ENCODE measurements at places on chromosomes 1 and 21.
A peak's percentile ranks its signal among the peaks of the same experiment; 100 is the strongest.

DNA sequence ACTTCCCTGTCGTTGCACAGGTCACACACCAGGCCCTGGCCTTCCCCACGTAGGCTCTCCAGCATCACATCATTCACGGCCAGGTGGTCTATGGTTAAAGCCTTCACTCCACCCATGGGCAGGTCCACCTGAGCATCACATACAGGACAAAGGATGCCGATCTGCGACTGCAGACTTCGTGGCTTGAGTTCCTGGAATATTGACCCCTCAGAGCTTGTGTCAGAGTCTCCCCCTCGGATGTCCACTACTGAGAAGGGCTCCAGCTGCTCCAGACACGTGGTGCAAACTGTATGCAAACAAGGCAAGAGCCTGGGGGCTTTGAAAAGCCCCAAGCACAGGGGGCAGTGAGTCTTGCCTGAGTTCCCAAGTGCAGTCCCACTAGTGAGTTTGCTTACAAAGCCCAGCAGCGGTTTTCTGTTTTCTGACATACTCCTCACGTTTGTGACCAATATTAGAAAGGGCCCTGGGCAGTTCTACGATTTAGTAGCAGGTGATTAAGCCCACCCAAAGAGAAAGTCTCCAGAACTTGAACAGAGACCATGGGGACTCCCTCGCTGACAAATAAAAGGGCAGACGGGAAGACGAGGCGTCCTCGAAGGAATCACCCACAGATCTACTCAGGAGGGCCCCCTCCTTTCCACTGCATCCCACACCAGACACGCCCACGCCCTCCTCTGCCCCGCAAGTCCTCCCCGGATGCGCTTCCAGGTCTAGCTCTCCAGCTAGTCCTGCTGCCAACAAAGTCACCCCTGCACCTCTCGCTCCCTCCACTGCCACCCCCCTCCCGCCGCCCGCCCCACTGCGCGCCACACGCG is 568 bp downstream of the TRIM45 start:
- no peaks in the 10 kb centered on the region for H3K27me3 ChIP-seq
- peak; percentile 17 for DNase-seq
- no peak overlapping the region for H3K27ac ChIP-seq
- H3K36me3 ChIP-seq = no peaks in the 10 kb centered on the region

DNA sequence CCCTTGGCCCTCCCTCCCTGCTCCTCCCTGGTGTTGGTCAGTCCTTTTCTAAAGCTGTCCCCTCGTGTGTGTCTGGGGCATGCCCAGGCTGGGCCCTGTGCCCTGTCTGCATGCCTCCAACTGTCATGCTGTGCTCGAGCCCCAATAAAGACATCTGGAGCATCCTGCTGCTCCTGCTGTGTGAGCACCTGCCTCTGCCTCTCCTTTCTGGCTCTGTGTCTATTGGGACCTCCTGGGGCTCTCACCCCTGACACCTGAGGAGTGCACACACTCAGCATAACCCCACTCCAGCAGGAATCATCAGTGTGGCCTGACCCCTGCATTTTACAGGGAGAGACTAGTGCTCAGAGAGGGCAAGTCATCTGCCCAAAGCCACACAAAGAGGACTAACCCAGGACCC is 23.7 kb downstream of the KCNC4 start:
- DNase-seq = no peak
- no peaks in the 10 kb centered on the region for H3K36me3 ChIP-seq
- H3K4me1 ChIP-seq = no peaks in the 10 kb centered on the region
- H3K27ac ChIP-seq = no peak overlapping the region
- no peaks in the 10 kb centered on the region for H3K27me3 ChIP-seq

- no peaks in the 10 kb centered on the region for H3K36me3 ChIP-seq
- no peak overlapping the region for H3K27ac ChIP-seq
- DNase-seq = no peak
- no peaks in the 10 kb centered on the region for H3K4me1 ChIP-seq
These were observed 11.4 kb upstream of the LAMC1 start for GRCh38 chr1:183011859-183012258.

- no peak for DNase-seq
- no peaks in the 10 kb centered on the region for H3K27me3 ChIP-seq
- no peak overlapping the region for H3K4me3 ChIP-seq
These were observed 632.4 kb upstream of the CAMK1G start for GRCh38 chr1:208951026-208951525.

- no peaks in the 10 kb centered on the region for H3K36me3 ChIP-seq
- peak; percentile 24 for DNase-seq
- no peak within 1 kb of the TSS for H3K27ac ChIP-seq
- peak within 1 kb of the TSS; percentile 35 for H3K4me3 ChIP-seq
- H3K4me1 ChIP-seq = peaks cover 18% of the 10 kb centered on the region
These were observed at the start of gene MANEAL for GRCh38 chr1:37793773-37794371. Gene MANEAL (plus strand): TSS chr1:37793847. CDS start chr1:37794183, 336 bp downstream.

DNA sequence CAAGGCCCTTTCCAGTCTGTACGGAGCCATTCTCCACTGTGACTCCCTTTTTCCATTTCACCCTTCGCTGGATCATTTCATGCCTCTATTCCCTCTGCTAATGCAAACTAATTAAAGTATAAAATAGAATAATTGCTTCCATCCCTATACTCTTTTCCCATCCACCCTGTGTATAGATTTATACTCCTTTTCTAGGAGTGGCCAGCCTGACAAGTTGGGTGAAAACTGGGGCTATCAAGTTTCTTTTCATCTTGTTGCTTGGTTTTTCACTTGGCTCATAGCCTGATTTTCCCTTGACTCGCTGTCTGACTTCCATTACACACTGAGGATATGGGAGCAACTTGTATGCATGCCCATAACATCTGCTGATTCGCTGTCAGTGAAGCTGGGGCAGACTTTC is 107.0 kb downstream of the PLXNA2 start:
- no peak for DNase-seq
- no peak overlapping the region for H3K27ac ChIP-seq
- no peaks in the 10 kb centered on the region for H3K36me3 ChIP-seq
- no peaks in the 10 kb centered on the region for H3K27me3 ChIP-seq
- H3K4me3 ChIP-seq = no peak overlapping the region

GRCh38 chr1:58773406-58773840 is 10.4 kb downstream of the JUN start:
- H3K4me1 ChIP-seq = peaks cover 9% of the 10 kb centered on the region
- no peak for DNase-seq
- no peak overlapping the region for H3K27ac ChIP-seq
- no peak overlapping the region for H3K4me3 ChIP-seq
- H3K36me3 ChIP-seq = no peaks in the 10 kb centered on the region

DNA sequence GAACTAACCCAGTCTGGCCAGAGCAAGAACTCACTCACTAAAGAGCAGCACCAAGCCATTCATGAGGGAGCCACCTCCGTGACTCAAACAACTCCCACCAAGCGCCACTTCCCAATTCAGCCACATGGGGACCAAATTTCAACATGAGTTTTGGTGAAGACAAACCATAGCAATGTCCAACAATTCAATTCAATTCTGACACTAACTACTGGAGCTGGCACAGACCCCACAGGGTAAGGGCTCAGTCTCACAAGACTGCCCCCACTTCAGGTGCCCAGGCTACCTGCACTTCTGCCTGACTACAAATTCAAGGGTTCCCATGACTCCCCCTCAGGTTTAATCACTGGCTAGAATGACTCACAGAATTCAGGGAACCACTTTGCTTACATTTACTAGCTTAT is 48.8 kb upstream of the RAP1A start:
- no peaks in the 10 kb centered on the region for H3K36me3 ChIP-seq
- no peaks in the 10 kb centered on the region for H3K4me1 ChIP-seq
- no peak overlapping the region for H3K27ac ChIP-seq
- DNase-seq = peak; percentile 41
- H3K27me3 ChIP-seq = no peaks in the 10 kb centered on the region

- H3K4me1 ChIP-seq = no peaks in the 10 kb centered on the region
- no peak for DNase-seq
- no peak overlapping the region for H3K4me3 ChIP-seq
- H3K27me3 ChIP-seq = no peaks in the 10 kb centered on the region
- H3K27ac ChIP-seq = no peak overlapping the region
These were observed 586.4 kb upstream of the TMPRSS15 start for GRCh38 chr21:18989953-18990495.

DNA sequence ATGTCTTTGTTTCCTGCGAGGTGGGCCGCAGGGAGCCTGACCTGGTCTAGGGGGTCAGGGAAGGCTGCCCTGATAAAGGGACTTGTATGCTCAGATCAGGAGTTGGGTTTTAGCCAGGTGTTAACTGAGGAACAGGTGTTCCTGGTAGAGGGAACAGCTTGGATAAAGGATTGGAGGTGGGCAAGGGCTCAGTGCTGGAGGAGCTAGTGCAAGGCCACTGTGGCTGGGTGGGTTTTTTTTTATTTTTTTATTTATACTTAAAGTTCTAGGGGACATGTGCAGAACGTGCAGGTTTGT is 31.1 kb downstream of the A3GALT2 start:
- H3K27ac ChIP-seq = no peak overlapping the region
- DNase-seq = no peak
- H3K27me3 ChIP-seq = no peaks in the 10 kb centered on the region
- peaks cover 25% of the 10 kb centered on the region for H3K36me3 ChIP-seq
- H3K4me3 ChIP-seq = no peak overlapping the region

- H3K27ac ChIP-seq = no peak overlapping the region
- H3K27me3 ChIP-seq = peaks cover 4% of the 10 kb centered on the region
- H3K4me3 ChIP-seq = no peak overlapping the region
- no peak for DNase-seq
- no peaks in the 10 kb centered on the region for H3K36me3 ChIP-seq
- H3K4me1 ChIP-seq = no peaks in the 10 kb centered on the region
These were observed 125.4 kb upstream of the USP25 start for GRCh38 chr21:15604413-15604812.

DNA sequence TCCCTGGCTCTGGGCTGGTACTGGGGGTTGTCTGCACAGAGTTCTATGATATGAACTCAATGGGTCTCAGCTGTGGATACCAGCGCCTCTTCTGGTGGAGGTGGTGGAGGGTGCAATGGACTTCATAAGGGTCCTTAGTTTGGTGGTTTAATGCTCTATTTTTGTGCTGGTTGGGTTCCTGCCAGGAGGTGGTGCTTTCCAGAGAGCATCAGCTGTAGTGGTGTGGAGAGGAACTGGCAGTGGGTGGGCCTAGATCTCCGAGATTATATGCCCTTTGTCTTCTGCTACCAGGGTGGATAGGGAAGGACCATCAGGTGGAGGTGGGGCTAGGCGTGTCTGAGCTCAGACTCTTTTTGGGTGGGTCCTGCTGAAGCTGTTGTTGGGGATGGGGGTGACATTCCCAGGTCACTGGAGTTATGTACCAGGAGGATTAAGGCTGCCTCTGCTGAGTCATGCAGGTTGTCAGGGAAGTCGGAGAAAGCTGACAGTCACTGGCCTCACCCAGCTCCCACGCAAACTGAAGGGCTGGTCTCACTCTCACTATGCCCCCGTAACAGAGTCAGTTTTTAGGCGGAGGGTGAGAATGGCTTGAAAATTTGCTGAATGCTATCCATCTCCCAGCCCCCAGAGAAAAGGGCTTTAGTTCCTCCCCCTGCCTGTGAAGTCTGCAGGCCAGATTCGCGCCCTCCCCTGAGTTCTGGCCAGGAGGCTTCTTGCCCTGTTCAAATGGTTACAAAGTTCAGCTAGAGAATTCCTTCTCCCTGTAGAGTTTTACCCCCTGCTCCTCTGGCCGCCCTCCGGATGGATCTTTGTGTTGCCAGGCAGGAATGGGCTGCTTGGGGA is 902.9 kb downstream of the LTN1 start:
- H3K27me3 ChIP-seq = no peaks in the 10 kb centered on the region
- no peak overlapping the region for H3K27ac ChIP-seq
- no peaks in the 10 kb centered on the region for H3K36me3 ChIP-seq
- no peak overlapping the region for H3K4me3 ChIP-seq
- no peaks in the 10 kb centered on the region for H3K4me1 ChIP-seq
- DNase-seq = no peak

DNA sequence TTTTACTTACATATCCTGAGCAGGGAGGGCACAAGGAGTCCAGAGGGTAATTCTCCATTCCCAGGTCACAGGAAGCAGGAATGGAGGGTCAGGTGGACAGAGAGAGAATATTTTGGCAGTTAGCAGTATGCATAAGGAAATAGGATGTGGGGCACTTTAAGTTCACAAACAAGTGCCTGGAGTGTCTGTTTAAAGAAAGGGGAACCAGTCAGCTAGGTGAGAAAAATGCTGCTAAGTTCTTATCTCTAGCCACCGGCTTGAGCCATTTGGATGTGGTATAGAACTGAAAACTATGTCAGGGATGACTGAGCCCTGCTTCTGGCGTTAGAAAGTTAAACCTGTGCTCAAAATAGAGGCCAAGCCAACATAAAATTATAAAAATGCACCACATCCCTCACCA is 739.7 kb upstream of the NCAM2 start:
- no peak overlapping the region for H3K4me3 ChIP-seq
- DNase-seq = no peak
- H3K4me1 ChIP-seq = no peaks in the 10 kb centered on the region
- no peak overlapping the region for H3K27ac ChIP-seq
